Activated T-helper 9 cell treated with anti-CD3 and anti-CD28 coated beads, Interleukin-2, amount 50 U/mL, for 16 hours (primary cell): ENCODE measurements at places on chromosomes 7 and 10.

- DNase-seq, result no peak
These were observed 153.0 kb upstream of the LRRTM3 start for GRCh38 chr10:66772548-66773471.

DNA sequence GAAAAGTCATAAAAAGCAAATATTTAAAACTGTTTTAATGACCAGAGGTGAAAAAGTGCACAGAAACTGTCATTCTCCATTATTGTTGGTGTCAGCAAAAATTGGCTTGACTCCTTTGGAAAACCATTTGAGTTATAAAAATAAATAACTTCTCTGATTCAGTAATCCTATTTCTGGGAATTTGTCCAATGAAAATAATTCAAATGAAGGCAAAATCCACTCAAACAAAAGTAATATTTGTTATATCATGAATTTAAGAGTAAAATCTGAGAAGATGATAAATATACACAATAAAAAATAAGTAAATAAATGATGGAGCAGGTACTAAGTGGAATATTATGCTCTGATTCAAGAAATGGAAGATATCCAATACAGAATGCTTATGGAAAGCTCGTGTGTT lies 326.6 kb upstream of the KLF6 start:
- DNase-seq, result no peak

GRCh38 chr7:105567821-105568220 lies 13.5 kb downstream of the EFCAB10 start:
- DNase-seq, result no peak

- no peak for DNase-seq
These were observed 133.9 kb downstream of the MTPAP start for GRCh38 chr10:30215141-30215540.

- DNase-seq, result no peak
These were observed 26.8 kb downstream of the ADD3 start for GRCh38 chr10:110034596-110034995.
